ENCODE measurements at places on chromosomes 5 and 9.

DNA sequence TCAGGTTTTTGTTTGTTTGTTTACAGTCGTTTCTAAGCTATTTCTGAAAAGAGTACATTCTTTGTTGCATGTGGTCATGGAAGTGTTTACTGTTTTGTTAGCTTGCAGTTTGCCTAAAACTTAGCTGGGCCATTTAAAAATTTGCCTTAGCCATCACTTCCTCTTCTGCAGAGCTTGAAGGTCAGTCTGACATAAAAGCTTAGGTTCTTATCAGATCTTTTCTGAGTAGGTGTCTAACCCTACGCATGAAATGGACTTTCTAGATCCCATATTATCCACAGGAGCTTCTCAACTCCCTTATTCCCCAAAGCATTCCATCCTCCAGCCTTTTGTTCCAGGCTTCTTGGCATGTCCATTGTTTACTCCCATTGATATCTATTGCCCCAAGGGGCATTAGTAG, 90.3 kb downstream of the AP3B1 start:
- DNase-seq, result no peak

DNA sequence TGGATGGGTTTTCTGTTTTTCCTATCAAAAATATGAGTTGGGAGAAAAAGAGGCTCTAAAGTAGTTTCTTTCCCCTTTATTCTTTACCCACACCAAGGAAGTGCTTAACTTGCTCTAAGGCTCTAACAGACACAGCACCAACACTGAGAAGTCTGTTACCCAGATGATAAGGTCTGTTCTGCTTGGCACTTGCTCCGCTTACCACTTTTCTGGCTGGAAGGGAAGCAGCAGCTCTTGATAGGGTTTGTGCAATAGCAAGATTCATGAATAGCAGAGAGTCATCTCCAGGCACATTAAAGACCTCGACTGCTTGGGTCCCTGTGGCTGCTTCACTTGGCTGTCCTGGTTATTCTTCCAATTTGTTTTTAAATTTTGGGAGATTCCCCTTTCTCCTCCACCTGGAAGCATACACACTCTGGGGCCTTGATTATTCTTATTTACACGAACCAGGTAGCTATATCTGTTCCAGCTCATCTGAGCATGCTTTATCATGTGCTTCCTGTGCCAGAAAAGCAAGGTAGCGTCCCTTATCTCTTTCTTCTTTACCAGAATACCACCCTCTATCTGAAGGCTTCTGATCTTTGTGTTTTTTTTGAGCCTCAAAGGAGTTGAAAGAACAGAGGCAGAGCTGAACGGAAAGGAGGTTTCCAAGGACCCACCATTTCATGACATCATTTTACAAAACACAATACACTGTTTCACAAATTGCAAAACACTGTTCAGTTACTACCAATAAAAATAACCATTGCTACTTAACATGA, 24.8 kb downstream of the PPP3R2 start:
- DNase-seq, result no peak

DNA sequence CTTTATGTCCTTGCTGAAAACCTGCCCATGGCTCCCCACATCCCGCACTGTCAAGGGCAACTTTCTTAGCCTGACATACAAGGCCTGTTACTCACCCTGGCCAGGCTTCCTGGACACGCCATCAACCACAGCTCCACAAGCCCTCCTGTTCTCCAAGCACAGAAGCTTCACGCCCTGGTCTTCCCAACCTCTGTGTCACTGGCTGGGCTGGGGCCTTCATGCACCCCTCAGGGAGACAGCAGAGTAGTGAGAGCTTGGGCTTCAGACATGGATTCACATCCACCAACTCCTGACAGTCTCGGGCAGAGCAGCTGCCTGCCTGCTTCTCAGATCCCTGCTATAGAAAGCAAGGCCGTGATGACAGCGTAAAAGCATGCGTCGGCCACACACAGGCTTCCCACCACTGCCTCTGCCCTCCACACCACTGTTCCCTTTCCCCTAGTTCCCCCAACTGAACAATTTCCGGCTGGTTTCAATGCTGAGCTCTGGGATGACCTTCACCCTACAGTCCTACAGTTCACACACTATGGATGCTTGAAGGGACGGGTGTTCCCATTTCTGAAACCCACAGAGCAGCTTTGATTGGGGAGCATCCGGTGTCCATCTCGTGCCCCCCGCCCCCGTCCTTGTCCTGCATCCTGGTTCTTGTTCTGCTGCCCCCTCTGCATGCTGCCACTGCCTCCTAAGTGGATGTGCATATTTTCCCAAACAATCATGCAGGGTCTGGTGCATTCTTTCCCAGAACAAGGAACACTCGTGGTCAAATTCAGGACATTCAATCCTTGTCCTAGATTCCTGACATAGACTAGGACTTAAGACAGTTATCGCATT, 33.4 kb upstream of the ADAMTS2 start:
- DNase-seq, result no peak

DNA sequence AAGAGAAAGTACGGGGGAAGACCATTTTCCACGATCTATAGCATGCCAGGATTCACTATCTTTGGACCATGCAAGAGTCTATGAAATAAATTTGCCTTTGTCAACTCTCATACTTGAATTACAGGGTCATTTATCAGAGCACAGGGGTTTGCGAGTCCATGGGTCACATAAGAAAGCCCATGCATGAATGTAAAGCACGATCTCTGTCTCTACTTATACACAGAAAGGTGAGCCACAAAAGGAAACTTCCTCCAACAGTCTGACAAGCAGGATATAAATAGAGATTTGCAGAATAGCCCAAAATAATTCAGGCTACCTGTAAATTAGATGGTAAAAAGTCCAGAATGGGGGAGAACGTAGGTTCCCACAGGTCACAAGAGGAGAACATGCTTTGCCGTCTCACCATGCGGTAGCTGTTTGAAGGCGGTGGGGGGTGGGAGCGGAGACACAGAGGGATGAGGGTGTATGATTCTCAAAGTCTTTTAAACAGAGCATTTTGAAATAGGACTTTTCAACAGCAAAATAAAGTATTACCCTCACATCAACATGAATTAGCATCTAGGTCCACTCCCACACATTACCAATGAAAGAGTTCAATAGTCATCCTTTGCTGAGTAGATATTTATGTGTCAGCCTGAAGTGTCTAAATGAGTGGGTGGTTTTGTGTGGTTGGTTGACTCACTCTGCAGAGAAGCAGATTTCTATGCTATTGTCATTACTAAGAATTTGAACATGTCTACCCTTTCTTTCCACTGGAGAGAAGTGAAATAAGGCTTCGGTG, 279.7 kb downstream of the EBF1 start:
- no peak for DNase-seq

DNA sequence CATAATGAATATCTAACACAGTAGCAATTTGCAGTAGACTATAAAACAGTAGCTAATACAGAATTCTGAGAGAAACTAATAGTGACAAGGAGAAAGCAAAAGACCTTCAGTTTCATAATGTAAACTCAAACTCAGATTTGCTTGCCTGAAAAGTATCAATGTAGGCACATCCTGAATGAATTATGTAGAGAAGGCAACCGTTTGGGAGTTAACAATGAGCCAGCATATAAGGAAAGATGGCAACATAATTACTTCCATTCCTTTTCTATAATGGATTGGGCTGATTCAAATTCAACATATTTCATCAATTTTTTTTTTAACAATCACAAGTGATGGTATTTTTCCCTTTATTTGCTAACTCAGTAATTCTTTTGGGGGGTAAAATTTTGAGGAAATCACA, 261.6 kb downstream of the SEMA5A start:
- DNase-seq, result no peak

- no peak for DNase-seq
These were observed 58.0 kb upstream of the RNF130 start for GRCh38 chr5:180129291-180130190.

GRCh38 chr5:43232943-43233833, 41.2 kb downstream of the NIM1K start:
- no peak for DNase-seq

- DNase-seq, result no peak
These were observed 28.4 kb downstream of the JADE2 start for GRCh38 chr5:134553821-134554267.

GRCh38 chr5:96680759-96681470, 18.7 kb downstream of the CAST start:
- DNase-seq, result no peak

- no peak for DNase-seq
These were observed 472.0 kb upstream of the WWC1 start for GRCh38 chr5:167819406-167819805.

DNA sequence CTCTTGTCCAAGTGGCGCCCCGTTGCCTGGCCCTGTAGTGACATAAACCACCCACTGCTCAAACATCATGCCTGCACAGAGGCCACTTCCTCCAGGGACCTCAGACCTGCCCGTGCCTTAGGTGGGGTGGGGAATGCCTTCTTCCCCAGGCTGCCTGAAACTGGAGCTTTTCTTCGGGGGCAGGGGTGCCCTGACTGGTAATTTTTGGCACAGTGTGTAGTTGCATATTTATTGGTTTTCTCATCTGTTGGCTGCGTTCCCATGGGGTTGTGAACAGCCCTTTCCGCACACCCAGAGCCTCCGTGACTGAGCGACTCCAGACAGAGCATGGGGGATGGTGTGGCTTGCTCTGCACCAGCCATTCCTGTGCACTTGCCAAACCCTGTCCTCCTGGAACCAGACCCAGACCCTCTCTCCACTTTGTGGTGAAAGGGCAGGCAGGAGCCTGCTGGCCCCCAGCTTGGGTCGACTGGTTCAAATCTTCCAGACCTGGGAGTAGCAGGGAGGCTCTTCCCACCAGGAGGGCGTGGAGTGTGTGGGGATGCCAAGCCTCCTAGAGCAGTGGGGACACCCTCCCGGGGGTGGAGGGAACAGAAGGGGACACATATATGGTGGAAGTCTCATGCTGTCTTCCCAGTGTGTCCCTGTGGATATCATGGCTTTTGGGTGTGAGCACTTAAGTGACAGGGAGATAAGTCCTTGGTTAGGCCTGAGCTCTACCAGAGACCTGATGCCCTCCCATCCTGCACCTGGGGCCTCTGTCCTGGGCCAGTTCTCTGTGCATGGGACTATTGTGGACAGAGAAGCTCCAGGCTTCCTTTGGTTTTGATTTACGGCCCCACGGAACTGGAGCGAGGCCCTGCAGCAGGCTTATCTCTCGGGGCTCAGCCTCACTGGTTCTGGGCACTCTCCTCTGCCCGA, 39.6 kb downstream of the WNK2 start:
- DNase-seq, result no peak

- no peak for DNase-seq
These were observed 58.1 kb downstream of the ICE1 start for GRCh38 chr5:5480481-5481111.

GRCh38 chr9:134225816-134226215, 61.5 kb upstream of the RNU6ATAC start:
- DNase-seq, result no peak

- no peak for DNase-seq
These were observed 138.0 kb upstream of the NFIB start for GRCh38 chr9:14451949-14452348.

GRCh38 chr5:40976836-40977235, 67.5 kb downstream of the C7 start:
- no peak for DNase-seq

DNA sequence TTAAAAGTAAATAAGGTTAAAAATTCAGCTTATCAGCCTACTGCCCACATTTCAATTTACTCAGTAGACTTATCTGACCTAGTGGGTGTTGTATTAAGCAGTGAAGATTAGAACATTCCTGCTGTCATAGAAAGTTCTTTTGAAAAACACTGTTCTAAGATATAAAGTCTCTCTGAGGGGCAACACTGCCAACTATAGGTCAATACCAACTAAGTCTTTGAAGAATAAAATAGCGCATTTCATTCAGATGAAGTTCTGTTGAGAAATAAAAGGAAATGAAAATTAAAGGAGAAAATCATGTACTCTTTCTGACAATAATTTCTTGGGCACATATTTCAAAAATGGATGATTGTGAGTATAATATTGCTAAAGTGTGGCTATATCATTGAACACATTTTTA, 86.8 kb downstream of the PTPRD start:
- no peak for DNase-seq

DNA sequence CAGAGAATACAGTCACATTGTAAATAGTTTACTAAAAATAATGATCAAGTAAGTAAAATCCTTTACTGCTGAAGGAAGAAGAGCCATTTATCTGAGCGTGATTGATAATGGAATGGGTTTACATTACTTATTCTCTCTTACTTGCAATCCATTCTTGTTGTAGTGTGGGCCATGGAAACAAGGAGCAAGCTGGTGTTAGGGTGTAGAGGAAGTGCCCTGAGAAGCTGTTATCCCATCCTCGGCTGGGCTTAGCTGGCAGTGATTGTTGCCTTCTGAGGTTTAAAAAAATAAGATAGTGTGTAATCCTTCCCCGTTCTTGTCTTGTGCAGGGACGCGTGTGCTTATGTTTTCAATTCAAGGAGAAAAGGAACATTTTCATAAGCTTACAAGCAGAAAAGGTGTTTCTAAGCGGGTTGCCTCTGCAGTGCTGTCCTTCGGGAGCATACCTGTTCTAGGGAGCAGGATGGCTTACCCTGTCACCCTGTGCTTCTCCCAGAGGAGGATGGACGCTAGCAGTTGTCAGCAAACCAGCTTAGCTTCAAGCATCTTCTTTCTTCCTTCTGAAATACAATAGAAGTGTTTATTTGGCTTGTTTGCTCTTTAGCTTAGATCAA, 188.3 kb downstream of the ARHGEF28 start:
- DNase-seq, result no peak

GRCh38 chr9:27384262-27385014, 87.5 kb upstream of the EQTN start:
- no peak for DNase-seq

- no peak for DNase-seq
These were observed 143.1 kb upstream of the RANBP3L start for GRCh38 chr5:36444582-36445418.

DNA sequence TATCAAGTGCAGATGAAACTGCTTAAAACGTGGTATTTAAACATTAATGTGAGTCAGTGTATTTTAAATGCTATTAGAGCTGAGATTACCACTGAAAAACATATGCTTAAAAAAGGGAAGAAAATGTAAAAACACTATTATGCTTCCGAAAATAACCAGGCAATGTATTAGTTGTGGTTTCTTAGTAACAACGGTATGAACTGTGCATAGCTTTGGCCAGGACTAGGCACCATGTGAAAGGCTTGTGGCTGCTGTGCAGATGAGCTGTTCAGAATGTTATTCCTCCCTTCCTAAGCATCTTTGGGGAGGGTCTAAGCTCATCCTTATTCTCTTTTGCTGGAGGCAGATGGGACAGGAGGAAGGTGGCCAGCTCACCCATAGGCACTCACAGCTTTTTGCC, 84.9 kb downstream of the NTRK2 start:
- DNase-seq, result no peak

DNA sequence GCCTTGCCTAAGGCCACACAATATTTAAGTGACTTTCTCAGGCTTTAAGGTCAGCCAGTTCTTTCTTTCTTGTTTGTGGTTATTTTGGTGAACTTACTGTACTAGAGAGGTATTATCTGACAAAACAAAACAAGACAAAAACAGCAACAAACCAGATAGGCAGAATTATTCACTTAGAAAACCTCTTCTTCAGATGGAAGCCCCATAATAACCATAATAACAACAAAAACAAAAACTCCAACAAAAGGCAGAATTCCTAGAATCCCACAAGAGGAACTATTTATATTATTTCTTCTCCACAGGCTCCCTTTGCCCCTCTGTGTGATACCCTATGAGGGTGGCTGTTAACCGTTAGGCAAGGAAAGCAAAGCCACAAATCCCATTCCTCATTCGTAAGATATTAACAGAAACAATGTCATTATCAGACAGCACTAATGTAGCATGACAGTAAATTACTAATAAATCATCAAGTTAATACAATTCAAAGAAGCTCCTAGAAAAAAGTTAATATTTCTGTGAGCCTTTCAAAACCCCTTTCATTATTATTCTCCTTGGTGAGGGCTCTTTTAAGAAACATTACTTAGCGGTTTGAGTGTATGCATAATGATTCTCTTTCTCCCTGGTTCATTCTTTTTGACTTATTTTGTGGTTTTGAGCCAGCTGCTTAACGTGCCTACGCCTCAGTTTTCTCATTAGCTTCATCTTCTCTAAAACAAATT, 274.9 kb downstream of the EFNA5 start:
- no peak for DNase-seq

All from T-helper 17 cell (primary cell).